Mesendoderm (in vitro differentiated cells): ENCODE measurements at places on chromosomes 11 and 22.

DNA sequence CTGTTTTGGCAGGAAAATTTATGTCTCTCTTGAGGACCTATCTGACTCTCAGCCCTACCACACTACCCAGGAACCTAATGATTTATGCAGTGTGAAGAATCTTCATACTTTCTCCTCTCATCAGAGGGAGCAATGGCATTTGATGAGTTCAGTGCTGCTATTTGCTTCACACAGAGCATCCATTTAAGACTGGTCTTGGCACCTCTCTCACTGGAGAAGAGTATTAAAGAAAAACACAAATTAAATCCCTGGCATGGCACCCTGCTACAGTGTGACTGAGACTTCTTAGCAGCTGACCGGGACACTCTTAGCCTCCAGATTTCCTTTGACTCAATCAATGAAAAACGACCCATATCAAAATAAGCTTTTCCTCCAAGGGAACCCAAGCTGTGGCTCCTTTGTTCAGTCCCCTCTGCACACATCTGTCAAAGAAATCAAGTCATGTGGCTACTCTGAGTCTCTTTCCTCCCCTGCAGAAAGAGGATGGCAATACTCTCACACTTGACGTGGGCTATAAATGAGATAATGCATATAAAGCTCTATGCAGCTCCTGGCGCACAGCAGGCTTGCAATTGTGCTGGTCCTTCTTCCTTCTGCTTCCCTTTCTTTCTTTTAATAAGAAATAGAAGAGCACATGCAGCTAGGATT, 186.1 kb upstream of the E2F8 start:
- no peaks in the 10 kb centered on the region for H3K36me3 ChIP-seq
- no peak for DNase-seq
- H3K4me1 ChIP-seq, result no peaks in the 10 kb centered on the region
- no peak overlapping the region for H3K4me3 ChIP-seq

- no peaks in the 10 kb centered on the region for H3K27me3 ChIP-seq
- no peaks in the 10 kb centered on the region for H3K4me1 ChIP-seq
- H3K36me3 ChIP-seq, result no peaks in the 10 kb centered on the region
- no peak overlapping the region for H3K4me3 ChIP-seq
Measured at GRCh38 chr11:75100314-75100713, 3.6 kb upstream of the OR2AT4 start.

DNA sequence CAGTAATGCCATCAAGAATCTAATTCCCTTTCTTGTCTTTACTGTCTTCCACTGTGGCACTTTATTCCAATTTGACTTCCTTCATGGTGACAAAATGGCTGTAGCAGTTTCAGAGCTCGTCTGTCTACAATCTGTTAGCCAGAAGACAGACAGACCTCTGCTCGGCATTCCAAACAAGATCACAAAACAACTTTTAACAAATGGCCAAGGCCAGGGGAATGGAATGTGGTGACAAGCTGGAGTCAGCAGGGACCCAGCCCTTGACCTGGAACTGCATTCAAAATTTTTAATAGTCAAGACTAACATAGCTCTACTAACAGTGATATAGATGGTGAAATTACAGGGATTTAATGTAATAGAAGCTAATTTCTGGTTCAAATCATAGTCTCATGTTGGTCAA, 637.2 kb downstream of the ETS1 start:
- H3K4me3 ChIP-seq, result no peak overlapping the region
- H3K27ac ChIP-seq, result no peak overlapping the region

- DNase-seq, result no peak
- H3K27me3 ChIP-seq, result no peaks in the 10 kb centered on the region
- no peak overlapping the region for H3K27ac ChIP-seq
- H3K4me1 ChIP-seq, result peaks cover 10% of the 10 kb centered on the region
Measured at GRCh38 chr22:26650722-26651421, 6.5 kb upstream of the MIAT start.

- peaks cover 4% of the 10 kb centered on the region for H3K4me1 ChIP-seq
- DNase-seq, result no peak
- no peak overlapping the region for H3K27ac ChIP-seq
- H3K4me3 ChIP-seq, result no peak overlapping the region
Measured at GRCh38 chr11:93512949-93513667, 30.1 kb downstream of the SMCO4 start.

- DNase-seq, result peak; percentile 8
- no peak overlapping the region for H3K4me3 ChIP-seq
- H3K36me3 ChIP-seq, result no peaks in the 10 kb centered on the region
- H3K4me1 ChIP-seq, result no peaks in the 10 kb centered on the region
- no peak overlapping the region for H3K27ac ChIP-seq
- no peaks in the 10 kb centered on the region for H3K27me3 ChIP-seq
Measured at GRCh38 chr22:30490399-30490798, 15.1 kb downstream of the SEC14L4 start.

GRCh38 chr22:30245985-30246813, at the start of gene LIF:
Gene LIF (minus strand): TSS chr22:30246759. CDS start chr22:30246695, 64 bp downstream.
- peak; percentile 49 for DNase-seq
- no peaks in the 10 kb centered on the region for H3K36me3 ChIP-seq
- no peaks in the 10 kb centered on the region for H3K4me1 ChIP-seq
- H3K27ac ChIP-seq, result no peak within 1 kb of the TSS
- peak within 1 kb of the TSS; percentile 7 for H3K4me3 ChIP-seq

DNA sequence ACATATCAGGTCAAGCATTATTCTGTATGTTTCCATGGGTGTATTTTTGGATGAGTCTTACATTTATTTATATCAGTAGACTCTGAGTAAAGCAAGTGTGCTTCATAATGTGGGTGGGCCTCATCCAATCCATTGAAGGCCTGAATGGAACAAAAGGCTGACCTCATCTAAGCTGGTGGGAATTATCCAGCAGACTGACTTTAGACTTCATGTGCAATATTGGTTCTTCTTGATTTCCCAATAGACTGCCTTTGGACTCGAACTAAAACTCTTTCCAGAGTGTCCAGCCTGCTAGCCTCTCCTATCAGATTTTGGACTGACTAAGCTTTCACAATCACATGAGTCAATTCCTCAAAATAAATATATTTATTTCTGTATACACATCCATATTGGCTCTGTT, 116.2 kb downstream of the KIF18A start:
- no peaks in the 10 kb centered on the region for H3K27me3 ChIP-seq
- no peaks in the 10 kb centered on the region for H3K4me1 ChIP-seq
- H3K36me3 ChIP-seq, result no peaks in the 10 kb centered on the region
- DNase-seq, result no peak
- H3K4me3 ChIP-seq, result no peak overlapping the region
- H3K27ac ChIP-seq, result no peak overlapping the region

DNA sequence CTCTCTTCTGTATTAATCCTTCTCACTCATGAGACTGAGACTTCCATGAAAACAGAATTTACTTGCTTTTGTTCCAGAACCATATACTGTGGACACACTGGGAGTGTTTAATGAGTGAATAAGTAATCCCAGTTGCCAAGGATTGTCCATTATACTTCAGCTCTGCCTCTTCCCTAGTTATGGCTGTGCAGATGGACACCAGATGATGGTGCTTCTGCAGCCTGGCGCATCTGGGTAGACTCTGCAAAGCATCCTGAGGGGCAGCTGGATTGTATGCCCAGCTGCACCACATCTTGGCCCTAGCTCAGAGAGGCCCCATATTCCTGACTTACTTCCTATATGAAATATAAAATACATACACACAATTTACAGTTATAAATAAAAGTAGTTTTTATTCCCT, 43.5 kb downstream of the DBX1 start:
- H3K36me3 ChIP-seq, result peaks cover 8% of the 10 kb centered on the region
- DNase-seq, result no peak

- no peaks in the 10 kb centered on the region for H3K36me3 ChIP-seq
- H3K4me3 ChIP-seq, result no peak overlapping the region
- no peaks in the 10 kb centered on the region for H3K27me3 ChIP-seq
- H3K4me1 ChIP-seq, result no peaks in the 10 kb centered on the region
Measured at GRCh38 chr11:67528376-67528775, 5.1 kb upstream of the CABP2 start.

GRCh38 chr22:31917227-31917921, 27.0 kb upstream of the YWHAH start:
- no peak overlapping the region for H3K27ac ChIP-seq
- H3K27me3 ChIP-seq, result no peaks in the 10 kb centered on the region
- DNase-seq, result no peak
- no peaks in the 10 kb centered on the region for H3K36me3 ChIP-seq

GRCh38 chr11:9817191-9817590, 153.3 kb downstream of the SWAP70 start:
- DNase-seq, result no peak
- H3K36me3 ChIP-seq, result no peaks in the 10 kb centered on the region
- no peak overlapping the region for H3K4me3 ChIP-seq
- H3K27me3 ChIP-seq, result no peaks in the 10 kb centered on the region

GRCh38 chr11:131349368-131350086, 20.9 kb upstream of the NTM start:
- no peaks in the 10 kb centered on the region for H3K27me3 ChIP-seq
- no peaks in the 10 kb centered on the region for H3K36me3 ChIP-seq
- no peak overlapping the region for H3K4me3 ChIP-seq
- peak; percentile 18 for DNase-seq

- H3K36me3 ChIP-seq, result no peaks in the 10 kb centered on the region
- H3K27me3 ChIP-seq, result no peaks in the 10 kb centered on the region
- H3K27ac ChIP-seq, result no peak overlapping the region
- H3K4me1 ChIP-seq, result no peaks in the 10 kb centered on the region
Measured at GRCh38 chr22:43550672-43551071, 138.9 kb downstream of the MPPED1 start.

DNA sequence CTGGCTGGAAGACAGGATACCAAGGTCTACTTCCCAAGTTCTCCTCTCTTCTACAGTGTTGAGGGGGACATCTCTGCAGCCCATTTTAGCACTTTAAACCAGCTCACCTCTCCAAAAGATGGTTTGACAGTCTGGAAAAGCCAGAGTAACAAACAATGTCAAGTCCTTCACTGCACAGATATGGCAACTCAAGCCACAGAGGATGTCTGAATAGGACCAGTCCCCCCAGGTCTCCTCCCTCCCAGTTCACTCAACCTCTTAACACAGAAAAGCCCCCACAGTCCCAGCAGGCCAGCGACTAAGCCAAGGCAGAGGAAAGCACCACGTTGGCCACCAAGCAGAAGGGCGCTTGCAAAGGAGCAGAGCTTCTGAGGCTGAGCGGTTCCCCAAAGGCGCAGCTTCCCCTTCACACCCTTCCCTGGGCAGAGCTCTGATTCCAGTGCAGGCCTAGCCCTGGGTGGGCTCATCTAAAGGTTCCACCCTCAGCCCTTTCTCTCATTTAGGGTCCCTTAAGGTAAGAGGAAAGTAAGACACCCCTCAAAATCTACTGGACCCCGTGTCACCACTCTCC, 62.7 kb downstream of the PAK1 start:
- H3K27ac ChIP-seq, result no peak overlapping the region
- H3K4me1 ChIP-seq, result peaks cover 14% of the 10 kb centered on the region
- DNase-seq, result peak; percentile 47
- H3K36me3 ChIP-seq, result no peaks in the 10 kb centered on the region
- peak overlapping the region; percentile 53 for H3K4me3 ChIP-seq
- H3K27me3 ChIP-seq, result no peaks in the 10 kb centered on the region

- H3K27ac ChIP-seq, result no peak overlapping the region
- no peaks in the 10 kb centered on the region for H3K27me3 ChIP-seq
- no peaks in the 10 kb centered on the region for H3K36me3 ChIP-seq
- no peaks in the 10 kb centered on the region for H3K4me1 ChIP-seq
- no peak for DNase-seq
- H3K4me3 ChIP-seq, result no peak overlapping the region
Measured at GRCh38 chr11:111582163-111582562, 20.1 kb upstream of the SIK2 start.

GRCh38 chr22:40236131-40236665, 58.5 kb downstream of the TNRC6B start:
- no peak overlapping the region for H3K27ac ChIP-seq
- DNase-seq, result no peak
- no peak overlapping the region for H3K4me3 ChIP-seq
- no peaks in the 10 kb centered on the region for H3K27me3 ChIP-seq
- H3K4me1 ChIP-seq, result no peaks in the 10 kb centered on the region

DNA sequence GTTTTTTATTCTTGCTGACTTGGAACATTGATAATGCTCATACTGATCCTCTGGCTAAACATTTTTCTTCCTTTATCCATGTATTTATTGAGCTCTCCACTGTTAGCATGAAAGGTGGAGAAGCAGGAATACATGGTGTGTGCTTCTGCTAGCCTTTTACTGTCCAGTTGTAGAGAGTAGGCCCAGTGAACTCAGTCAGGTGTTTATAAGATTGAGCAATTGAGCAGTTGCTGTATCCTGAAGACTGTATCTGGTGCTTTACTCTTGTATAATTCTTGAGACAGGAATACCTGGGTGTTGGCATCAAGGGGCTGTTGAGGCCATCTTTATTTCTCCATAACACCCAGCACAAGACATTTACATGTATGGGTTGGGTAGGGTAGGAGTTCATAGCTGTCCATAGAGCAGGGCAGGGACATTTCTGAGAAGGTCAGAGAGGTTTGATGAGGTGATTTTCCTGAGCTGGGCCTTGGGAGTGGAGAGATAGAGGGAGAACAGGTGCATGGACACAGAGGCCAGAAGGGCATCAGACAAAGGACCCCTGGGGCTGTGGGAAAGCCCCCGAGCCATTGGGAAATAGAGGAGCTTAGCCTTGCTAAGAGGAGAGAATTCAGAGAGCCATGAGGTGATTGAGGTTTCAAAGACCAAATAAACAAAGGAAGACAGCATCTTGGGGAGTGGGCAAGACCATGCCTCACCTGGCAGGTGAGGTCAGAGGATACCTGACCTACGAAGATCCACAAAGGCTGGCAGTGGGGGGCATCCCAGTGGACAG, 155.5 kb downstream of the TEAD1 start:
- H3K36me3 ChIP-seq, result no peaks in the 10 kb centered on the region
- H3K27me3 ChIP-seq, result no peaks in the 10 kb centered on the region
- no peak for DNase-seq
- H3K4me3 ChIP-seq, result no peak overlapping the region
- no peak overlapping the region for H3K27ac ChIP-seq

GRCh38 chr11:44309478-44310205, at the start of gene ALX4:
Gene ALX4 (minus strand): TSS chr11:44310139. CDS start chr11:44310062, 77 bp downstream.
- no peaks in the 10 kb centered on the region for H3K36me3 ChIP-seq
- H3K27me3 ChIP-seq, result peaks cover 81% of the 10 kb centered on the region
- H3K4me3 ChIP-seq, result peak within 1 kb of the TSS; percentile 8

GRCh38 chr22:41888627-41889200, 26.2 kb downstream of the SHISA8 start:
- no peak overlapping the region for H3K4me3 ChIP-seq
- no peaks in the 10 kb centered on the region for H3K4me1 ChIP-seq
- no peak overlapping the region for H3K27ac ChIP-seq
- H3K27me3 ChIP-seq, result no peaks in the 10 kb centered on the region
- peaks cover 29% of the 10 kb centered on the region for H3K36me3 ChIP-seq

- H3K27me3 ChIP-seq, result no peaks in the 10 kb centered on the region
- no peak overlapping the region for H3K27ac ChIP-seq
- peak; percentile 88 for DNase-seq
- no peak overlapping the region for H3K4me3 ChIP-seq
- peaks cover 3% of the 10 kb centered on the region for H3K4me1 ChIP-seq
Measured at GRCh38 chr11:16981651-16982194, 32.5 kb downstream of the PLEKHA7 start.
